ENCODE measurements at places on chromosomes 2 and 18.

- DNase-seq, result no peak
Measured at GRCh38 chr2:155866477-155866876, 466.0 kb downstream of the NR4A2 start.

- no peak for DNase-seq
Measured at GRCh38 chr2:38934742-38935141, 45.1 kb downstream of the ARHGEF33 start.

DNA sequence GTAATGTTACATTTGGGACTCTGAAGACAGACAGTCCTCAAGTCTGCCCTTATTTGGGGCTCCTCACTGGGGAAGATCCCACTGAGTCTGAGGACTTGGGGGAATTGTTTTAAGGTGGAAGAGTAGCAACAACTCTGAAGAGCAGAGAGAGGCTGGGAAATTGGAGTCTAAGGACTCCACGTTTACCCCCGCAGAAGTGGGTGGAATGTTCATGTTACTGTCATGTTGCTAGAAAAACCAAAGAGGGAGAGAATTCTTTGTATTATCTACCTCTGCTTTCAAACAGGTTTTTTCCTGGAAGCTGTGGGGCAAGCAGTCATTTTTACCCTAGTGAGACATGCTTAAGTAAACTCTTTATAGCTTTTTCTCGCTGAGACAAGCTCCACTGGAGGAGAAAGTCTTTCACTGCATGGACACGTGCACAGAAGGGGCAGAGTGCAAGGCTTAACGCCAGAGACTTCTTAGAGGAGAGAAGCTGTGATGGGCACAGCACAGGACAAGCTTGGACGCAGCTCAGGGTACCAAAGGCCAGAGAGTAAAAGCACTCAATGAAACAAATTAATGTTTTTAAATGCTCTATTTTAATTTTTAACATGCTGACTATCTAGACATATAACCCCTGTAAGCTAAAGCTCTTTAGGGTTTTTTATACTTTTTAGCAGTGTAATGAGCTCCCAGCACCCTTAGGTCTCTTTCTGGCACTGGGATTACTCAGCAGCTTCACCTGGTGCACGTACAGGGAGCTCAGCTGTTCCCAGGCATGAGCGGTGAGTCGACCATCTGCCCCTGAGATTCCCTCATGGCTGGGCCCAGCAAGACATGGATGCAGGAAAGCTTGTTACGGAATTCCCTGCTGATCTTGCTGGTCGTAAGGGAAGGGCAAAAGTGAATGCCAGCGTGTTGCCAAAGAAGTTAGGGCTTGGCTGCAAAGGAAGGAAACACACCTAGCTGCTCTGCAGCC, 54.5 kb upstream of the BIN1 start:
- no peak for DNase-seq

DNA sequence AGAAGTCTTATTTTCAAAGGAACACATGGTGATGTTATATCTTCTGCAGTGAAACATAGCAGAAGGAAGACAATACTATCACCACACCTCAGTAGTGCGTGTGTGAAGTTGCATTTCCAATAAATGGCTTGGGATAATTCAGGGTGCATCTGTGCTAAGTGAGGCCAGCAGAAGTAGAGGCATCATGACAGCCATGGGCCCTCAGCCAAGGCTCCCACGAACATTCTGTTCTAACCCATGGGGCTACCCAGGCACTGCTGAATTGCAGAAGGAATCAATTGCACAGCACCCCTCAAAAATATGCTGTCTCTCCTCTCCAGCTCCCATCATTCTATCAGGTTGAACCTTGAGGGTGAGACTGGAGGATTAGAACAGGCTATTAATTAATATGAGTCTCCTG, 139.5 kb downstream of the RIF1 start:
- DNase-seq, result no peak

GRCh38 chr18:59517446-59518165, 158.5 kb upstream of the LMAN1 start:
- no peak for DNase-seq

Measured in HCT116 (cell line).